ENCODE measurements at places on chromosomes 7 and 10.

GRCh38 chr7:124276005-124276622 is 243.2 kb upstream of the TMEM229A start:
- no peak for DNase-seq

- no peak for DNase-seq
These were observed 18.6 kb upstream of the HK1 start for GRCh38 chr10:69259547-69260243.

DNA sequence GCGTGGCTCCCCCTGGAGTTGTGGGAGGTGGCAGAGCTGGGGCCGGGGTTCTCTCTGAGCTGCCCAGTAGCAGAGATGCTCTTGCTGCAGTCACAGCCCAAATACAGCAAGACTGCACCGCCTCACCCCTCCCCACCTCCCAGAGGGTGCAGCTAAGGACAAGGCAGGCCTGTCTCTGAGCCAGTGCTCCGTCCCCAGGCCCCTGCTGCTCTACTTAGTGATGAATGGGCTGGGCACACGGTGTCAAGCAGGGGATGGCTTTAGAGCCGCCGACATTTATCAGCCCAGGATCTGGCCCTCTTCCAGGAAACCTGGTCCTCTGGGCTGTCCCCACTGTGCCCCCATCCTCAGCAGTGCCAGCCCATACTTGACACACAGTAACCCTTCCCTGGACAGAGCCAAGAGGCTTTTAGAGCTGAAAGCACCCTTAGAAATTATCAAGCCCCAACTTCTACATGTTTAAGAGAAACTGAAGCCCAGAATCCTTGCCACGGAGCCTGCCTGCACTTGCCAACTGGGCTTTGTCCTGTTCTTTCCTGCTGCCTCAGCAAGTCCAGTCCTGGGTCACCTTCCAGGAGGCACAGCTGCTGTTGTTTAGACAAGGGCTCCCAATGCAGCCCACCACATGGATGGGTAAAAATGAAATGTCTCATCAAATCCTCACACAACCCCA is 137.1 kb upstream of the UNC5B start:
- no peak for DNase-seq

- DNase-seq = no peak
These were observed 15.5 kb downstream of the AGMO start for GRCh38 chr7:15546272-15546792.

DNA sequence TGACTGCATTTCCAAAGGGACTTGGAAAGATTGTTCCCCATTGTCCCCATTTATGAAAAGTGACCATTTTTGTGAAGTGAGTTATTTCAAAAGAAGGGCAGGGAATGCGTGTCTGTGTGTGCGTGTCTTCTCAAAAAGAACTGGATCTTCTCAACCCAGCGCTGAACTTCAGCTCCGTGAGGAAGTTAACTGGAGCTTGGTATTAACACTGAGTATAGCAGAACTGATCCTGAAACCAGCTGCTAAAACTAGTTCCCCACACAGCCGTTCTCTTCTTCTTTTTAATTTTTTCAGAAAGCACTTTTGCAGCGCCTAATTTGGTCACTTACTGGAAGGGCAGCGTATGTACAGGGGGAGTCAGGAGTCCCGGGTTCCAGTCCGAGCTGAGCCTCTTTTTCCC is 45.8 kb upstream of the PLEKHA1 start:
- no peak for DNase-seq

GRCh38 chr10:124482876-124483275 is 21.3 kb downstream of the LHPP start:
- no peak for DNase-seq

DNA sequence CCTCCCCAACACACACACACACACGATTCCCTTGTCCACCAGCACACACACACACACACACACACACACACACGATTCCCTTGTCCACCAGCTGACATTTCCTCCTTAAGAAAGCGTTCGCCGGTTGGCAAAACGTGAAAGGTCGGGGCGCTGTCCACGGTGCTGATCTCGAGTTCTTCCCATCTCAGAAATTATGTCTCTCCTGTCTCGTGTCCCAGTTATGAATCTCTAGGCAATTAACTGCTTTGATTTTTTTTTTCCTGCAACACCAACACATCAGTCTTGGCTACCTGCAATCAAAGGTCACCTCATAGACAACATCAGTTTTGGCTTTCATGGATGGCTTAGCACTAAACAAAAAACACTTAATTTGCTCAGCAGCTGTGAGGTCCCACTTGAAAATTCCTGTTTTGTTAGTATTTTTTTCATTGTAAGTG is 1.9 kb downstream of the INA start:
- DNase-seq = no peak

- DNase-seq = no peak
These were observed 253.6 kb downstream of the WDR37 start for GRCh38 chr10:1309617-1310270.

DNA sequence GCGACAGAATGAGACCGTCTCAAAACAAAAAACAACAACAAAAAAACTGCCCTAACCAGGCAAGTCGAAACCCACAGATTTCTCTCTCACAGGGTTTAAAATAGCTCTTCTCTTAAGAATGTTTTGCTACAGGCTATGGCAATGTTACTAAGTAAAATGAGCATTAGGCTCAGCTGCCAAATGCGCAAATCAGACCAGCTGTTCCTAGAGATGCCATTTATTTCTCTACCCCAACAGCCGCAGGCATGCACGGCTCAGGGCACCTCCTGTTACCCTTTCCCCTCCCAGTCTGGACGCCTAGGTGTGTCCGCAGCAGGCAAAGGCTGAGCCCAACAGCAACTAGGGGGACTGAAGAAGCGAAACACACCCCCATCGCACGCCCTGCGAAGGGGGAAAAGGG is 168.3 kb upstream of the MBL2 start:
- DNase-seq = no peak

DNA sequence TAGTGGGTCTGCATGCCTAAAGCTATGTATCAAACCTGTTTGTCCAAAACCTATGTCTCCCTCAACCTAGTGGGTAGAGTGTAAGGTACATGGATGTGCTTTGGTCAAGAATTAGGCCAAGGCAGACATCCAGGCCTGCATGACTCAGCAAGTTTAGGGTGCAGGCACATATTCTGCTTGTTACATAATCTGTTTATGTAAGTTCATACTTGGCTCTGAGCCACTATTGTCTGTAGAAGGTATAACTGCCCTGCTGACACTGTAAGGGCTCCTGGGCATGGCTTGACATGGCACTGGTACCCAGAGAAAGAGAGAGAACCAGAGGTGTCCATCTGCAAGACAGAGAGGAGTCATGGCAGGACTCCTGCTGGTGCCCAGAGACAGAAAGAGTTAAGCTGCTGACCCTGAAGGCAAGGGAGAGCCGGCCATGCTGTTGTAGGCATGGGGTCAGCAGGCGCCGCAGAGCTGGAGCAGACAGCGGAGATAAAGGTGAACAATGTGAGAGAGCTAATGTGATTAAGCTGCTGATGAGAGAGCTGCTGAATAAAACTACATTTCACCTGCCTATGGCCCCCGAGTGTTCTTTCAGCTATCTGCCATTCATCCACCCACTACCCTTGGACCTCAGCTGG is 118.5 kb upstream of the TMEM106B start:
- no peak for DNase-seq

DNA sequence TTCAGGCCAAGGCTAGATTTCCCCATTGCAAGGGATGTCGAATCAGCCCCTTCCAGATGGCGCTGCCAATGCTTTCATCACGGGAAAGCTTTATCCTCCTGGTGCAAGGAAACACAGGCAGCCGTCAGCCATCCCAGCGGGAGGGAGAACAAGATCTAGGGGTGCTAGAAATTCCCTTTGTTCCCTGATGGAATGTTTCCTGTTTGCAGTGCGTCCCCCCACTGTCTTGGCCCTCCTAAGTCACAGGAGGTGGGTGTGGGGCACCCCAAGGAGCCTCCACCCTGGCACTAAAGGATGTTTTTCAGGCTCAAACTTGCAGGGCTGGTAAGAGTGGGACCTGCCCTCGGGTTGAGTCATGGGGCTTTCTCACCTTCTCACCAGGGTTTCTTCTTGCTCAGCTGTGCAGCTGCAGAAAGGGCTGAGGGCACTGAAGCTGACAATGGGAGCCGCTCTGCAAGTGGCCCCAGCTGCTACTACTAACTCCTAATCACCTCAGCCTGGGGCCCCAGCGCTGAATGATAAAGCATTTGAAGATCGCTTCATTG is 103.6 kb downstream of the PRPF18 start:
- DNase-seq = no peak

GRCh38 chr7:521221-522070 is 1.8 kb upstream of the PDGFA start:
- no peak for DNase-seq
